ENCODE measurements at places on chromosomes 4 and X.

DNA sequence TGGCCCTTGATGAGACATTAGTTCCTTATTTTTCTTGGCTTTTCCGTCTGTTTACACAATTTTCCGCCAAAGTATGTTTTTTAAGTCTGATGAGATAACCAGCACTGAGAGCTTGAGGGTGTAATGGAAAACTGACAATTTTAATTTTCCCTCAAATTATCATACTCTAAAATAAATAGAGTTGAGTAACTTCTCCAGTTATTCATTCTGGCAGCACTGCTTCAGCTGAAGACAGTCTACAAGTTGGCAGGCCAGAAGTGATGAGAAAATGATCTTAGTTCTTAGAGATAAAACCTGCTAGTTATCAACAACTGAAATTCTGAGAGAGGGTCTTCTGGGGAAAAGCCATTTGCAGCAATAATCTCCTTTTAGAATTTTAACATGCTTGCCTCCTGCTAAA, 241.6 kb upstream of the TET2 start:
- DNase-seq = no peak

GRCh38 chr4:147056940-147057610, 111.4 kb upstream of the TTC29 start:
- no peak for DNase-seq

GRCh38 chrX:45050558-45050957, 150.1 kb downstream of the DIPK2B start:
- no peak for DNase-seq

GRCh38 chr4:74016068-74016467, 17.6 kb upstream of the CXCL5 start:
- DNase-seq = no peak

DNA sequence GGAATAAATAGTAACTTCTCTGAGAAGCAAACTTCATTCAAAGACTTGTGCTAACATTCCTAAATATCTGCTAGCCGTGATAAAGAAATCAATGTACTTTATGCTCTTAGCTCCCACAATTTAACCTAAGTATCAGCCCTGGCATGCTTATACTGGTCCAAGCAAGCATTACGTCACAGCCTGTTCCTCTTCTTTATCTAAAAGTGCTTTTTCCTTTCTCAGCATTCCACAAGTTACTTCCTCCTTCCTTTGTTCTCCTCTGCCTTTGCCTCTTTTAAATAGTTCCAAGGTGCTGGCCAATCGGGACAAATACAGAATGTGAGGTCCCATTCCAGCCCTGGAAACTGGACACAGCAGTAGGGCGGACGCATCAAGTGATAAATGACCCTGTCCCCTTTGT, 249.6 kb downstream of the DHRSX start:
- DNase-seq = no peak

DNA sequence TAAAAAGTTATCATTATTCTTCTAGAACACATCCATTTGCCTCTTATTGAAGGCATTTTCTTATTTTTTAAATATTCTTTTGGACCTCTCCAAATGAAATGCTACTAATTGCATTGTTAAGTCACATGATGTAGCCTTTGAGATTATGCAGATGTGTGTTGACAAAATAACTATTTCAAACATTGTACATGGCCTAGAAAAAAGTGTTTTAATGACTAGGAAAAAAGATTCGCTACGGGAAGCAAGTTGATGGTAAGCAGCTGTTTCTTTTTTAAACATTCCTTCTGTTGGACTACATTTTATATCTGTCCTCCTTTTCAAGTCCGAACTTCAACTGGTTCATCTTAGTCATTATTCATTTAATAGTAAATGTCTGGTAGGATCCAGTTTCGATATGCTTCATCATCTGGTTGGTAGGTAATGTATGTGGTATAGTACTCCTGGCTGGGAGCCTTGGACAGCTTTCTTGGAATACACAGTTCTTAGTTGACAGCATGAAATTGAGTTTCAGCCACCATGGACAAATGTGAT, 34.3 kb upstream of the GUCY1A1 start:
- DNase-seq = no peak

DNA sequence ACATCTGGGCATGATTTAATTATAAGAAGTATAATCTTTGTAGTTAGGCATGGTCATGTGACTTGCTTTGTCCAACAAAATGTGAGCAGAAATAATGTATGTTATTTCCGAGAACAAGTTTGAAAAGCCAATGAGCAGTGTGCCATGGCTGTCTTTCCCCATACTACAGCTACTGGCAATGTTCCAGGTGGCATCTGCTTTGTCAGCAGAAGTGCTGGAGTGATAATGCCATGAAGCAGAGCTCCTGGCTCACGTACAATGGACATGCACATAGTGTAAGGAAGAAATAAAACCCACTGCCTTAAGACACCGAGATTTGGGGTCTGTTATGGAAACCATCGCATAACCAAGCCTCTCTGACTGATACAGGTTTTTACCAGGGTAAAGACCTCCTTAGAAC, 212.6 kb upstream of the RASGEF1B start:
- DNase-seq = no peak
